ENCODE measurements at places on chromosomes 16 and 17. TPM values are rescaled to one million over a fixed set of nuclear protein-coding genes. Genes with fewer than 3 reads are reported as not detected.

Gene KRT28
- total RNA-seq = not detected

Gene SYNGR3
- total RNA-seq = 5.0 TPM

Gene RNF43
- 0.45 TPM for total RNA-seq

Gene PTRH2
- 97.9 TPM for total RNA-seq

Gene MARCHF10
- 1.7 TPM for total RNA-seq

Data from A549 treated with AZD2906 at 1 μM for 4 hours (cell line).